ENCODE measurements at places on chromosomes 6 and 20.
A peak's percentile ranks its signal among the peaks of the same experiment; 100 is the strongest.

DNA sequence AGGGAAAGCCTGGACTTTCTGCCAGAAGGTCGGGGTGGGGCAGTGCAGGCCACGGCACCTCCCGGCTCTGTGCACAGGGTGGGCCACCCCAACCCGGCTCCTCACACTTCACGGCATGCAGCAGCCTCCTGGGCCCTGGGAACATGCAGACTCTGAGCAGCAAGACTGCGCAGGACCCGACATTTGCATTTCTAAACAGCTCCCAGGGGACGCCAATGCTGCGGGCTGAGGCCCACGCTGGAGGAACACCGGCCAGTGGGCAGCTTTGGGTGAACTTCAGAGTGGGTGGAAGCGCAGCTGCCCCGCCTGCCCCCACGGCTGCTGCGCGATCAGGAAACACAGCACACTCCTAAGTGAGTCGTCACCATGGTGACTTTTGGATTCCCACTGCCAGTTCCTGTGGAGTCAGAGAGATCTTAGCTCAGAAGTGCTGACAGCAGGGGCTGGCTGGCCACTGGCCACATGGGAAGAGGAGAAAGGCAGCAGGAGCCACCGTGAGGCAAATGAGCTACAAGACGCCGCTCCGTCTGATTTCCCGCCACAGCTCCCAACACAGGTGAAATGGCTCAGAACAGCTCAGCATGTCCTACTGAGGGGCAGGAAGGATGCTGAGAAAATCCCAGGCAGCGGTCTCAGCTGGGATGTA lies 52.1 kb downstream of the RNASET2 start:
- DNase-seq = no peak

DNA sequence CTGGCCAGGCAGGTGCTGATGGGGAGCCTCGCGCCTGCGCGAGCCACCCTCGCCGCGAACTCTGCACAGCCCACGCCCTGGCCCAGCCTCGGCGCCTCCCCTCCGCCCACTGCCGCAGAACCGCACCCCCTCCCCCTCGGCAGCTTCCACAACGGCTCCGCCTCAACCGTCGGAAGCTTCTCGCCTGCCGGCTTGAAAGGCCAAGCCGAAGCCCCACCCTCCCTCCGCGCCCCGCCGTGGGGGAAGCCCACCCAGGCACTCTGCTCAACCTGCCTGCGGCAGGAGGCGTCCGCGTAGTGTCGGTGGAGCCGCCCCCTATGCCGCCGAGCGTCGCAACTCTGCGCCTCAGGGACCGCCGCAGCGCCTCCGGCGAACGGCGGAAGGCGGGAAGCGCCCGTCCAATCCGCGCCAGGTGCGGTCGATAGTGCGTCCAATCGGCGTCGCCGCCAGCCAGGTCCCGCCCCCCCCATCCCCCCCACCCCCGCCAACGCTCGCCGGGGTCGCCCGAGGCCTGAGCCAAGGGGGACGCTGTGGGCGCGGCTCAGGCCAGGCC lies at the start of gene SYCP2:
Gene SYCP2 (minus strand): TSS at position 342 of the 553 bp plus-strand sequence. CDS start 11,224 bp downstream, outside the sequence.
- peak; percentile 95 for DNase-seq

GRCh38 chr6:30926644-30927043 lies 5.3 kb downstream of the SFTA2 start:
- DNase-seq = no peak

DNA sequence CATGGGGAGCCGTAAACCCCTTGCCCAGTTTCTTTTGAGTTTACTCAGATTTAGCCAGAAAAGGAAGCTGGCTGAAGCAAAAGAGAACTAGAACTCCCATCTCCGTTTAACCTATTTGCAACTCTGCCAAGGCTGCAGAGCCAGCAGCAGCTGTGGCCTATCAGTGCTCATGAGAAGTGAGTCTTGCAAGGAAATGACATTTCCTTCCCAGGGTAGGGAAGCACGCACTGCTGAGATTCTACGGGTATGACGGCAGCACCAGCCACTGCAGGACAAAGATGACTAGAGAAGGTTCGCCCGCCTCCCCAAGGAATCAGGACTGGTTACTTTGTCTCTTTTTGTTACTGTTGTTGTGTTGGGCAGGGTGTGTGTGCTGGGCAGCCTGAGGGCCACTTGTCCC lies 47.6 kb downstream of the PPP1R3G start:
- DNase-seq = no peak

DNA sequence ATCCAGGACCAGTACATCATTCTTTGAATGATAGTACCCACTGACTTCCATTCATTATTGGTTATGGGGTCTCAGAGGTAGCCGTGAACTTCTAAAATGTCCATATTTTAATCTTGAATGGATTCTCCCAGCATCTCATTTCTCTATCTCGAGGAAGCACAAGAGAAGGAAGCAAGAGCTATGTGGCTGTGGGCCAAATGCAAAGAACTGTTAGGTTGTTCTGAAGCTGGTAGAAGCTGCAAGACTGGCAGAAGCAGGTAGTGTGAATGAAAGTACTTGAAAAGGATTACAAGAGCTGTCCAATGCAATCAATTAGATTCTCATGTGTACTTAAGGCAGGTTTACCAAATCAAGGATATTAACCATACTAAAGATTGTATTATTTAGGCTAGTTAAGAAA lies 1131.8 kb downstream of the GRIK2 start:
- DNase-seq = no peak

- DNase-seq = no peak
Observed at GRCh38 chr6:15751721-15752350, 89.0 kb upstream of the DTNBP1 start.

GRCh38 chr20:62796699-62797491 lies 622 bp downstream of the MRGBP start:
- DNase-seq = no peak

GRCh38 chr6:47729457-47729856 lies 31.1 kb downstream of the ADGRF4 start:
- DNase-seq = no peak

- no peak for DNase-seq
Observed at GRCh38 chr6:151534576-151534975, 40.8 kb downstream of the CCDC170 start.

GRCh38 chr6:33692760-33693158 lies 18.7 kb downstream of the UQCC2 start:
- no peak for DNase-seq

DNA sequence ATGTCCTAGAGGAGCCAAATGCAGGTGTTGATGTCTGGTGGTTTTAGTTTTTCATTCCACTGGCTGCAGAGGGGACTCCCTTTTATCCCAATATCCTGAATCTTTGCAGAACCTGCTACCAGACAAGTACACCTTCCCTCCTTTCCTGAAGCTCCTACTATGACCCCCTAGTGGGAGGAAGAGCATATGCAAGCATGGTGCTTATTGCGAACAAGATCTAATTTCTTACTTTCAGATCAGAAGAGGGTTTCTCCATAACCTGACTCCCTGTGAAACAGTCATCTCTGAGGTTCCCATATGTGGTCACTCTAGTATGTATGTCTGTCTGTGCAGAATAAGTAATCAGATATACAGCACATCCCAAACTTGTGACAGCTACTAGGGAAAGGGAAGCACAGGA lies 277.2 kb downstream of the ARHGAP18 start:
- peak; percentile 16 for DNase-seq

- no peak for DNase-seq
Observed at GRCh38 chr6:36245572-36246061, 24.2 kb upstream of the PNPLA1 start.

DNA sequence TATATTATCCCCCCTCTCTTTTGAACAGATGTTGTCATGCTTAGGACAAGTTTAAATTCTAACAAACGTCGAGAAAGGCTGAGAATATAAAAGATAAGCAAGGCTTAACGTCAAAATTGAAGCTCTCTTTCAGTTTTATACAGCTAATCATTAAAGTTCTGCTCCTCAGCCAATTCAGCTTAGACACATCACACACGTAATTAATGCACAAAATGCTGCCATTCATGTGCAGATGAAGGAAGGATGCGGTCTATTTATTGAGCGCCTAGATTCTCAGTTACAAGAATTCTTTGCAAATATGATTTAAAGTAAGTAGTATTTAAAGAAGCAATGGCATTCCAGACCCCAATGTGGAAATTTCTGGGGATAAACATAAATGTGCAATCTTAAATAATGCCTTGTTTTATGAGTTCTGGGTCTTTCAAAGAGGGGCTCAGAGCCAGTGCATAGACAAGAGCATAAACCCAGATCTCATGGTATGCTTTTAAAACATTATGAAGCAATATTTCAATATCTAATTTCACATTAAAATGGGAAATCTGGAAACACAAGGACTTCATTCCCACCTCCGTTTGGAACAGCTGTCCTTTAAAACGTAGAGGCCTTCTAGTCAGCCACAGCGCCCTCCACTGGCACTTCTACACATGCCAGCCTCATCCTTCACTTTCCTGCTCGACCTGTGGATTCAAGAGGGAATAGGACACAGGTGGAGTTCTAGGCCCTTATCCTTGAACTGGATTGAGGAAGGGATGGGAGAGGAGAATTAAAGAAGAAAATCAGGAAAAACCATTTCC lies 85.8 kb downstream of the LYRM4 start:
- DNase-seq = no peak

- DNase-seq = no peak
Observed at GRCh38 chr6:144955859-144956258, 670.7 kb downstream of the UTRN start.

DNA sequence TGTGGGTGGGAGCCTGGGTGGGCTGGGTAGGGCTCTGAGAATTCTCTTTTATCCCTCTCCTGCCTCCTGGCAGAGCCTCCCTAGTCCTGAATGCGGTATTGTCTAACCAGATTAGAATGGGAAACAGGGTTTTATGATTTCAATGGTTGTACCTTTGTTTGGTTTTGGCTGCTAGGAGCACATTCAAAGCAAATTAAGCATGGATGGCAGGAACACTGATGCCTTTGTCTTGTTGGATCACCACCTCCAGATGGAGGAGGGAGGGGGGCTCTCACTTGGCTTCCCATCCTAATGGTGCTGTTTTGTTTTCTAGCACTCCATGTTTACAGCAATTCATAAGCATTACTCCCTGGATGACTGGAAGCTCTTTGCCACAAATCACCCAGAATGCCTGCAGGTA lies 11.6 kb downstream of the GMPR start:
- no peak for DNase-seq

DNA sequence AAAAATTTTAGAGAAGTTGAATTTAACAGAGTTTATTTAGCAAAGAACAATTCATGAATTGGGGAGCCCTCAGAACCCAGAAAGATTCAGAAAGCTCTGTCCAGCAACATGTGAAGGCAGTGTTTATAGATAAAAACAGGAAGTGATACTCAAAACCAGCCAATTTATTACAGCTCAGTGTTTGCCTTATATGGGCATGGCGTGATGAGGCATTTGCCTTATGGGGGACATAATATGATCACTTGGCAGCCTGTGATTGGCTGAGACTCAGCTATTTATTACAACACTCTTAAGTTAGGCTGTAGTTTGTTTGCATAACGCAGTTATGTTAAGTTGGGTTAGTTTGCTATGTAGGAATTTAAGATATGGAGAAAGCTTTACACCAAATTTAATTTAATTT lies 11.5 kb downstream of the HLA-DPA1 start:
- no peak for DNase-seq

DNA sequence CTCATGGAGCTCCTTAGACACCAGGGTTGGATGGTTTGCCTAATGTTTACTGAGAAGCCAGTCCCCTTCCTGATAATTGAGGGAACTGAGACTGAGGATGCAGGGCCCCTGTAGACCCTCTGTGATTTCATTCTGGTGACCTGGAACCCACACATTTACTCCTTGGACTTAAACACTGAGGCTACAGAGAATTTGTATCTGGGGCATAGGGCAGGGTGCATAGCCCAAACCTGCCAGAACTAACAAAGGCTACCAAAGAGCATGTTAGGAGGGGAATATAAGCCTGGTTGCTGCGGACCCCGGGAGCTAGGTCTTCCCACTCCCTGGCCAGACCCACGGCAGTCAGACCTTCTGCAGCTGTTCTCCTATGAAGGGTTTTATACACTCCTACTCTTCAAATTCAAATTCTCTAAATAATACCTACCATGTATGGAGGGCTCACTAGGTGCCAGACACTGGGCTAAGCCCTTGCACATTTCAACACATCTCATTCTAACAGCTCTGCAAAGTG lies 19.7 kb downstream of the DAAM2 start:
- no peak for DNase-seq

DNA sequence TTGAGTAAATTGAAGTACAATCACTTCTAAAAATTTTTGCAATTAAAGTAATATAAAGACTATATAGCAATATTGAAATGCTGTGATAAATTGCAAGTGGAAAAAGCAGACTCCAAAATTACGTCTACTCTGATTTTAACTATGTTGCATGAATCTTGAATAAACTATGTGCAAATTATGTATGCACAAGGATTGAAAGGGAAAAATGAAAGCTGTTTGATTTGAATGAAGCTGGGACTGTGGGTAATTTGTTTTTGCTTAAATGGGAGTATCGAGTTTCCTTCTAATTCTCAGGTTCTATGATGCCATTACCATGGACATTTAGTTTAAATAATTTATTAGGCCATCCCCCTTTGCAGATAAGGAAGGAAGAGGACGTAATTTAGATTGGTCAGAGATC lies 198.7 kb upstream of the MYLIP start:
- no peak for DNase-seq

DNA sequence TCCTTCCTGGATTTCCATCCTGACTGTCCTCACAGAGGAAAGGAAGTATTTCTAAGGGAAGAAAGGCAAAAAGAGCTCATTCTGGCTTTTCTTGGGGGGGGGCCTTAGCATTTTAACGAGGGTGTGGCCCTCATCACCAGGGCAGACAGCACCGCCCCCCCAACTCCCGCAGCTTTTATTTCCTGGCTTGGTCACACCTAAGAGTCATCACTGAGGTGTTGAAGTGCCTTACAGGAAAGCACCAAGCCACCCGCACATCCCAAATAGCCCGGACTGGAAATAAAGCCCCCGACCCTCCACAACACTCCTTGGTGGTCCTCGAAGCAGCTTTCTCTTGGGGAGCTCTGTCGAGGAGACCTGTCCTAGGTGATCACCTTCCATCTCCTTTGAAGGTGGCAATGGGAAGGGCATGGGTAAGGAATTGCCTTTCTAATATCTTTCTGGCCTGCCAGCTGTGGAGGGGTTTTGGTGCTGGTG lies 1.3 kb downstream of the PTK7 start:
- no peak for DNase-seq

DNA sequence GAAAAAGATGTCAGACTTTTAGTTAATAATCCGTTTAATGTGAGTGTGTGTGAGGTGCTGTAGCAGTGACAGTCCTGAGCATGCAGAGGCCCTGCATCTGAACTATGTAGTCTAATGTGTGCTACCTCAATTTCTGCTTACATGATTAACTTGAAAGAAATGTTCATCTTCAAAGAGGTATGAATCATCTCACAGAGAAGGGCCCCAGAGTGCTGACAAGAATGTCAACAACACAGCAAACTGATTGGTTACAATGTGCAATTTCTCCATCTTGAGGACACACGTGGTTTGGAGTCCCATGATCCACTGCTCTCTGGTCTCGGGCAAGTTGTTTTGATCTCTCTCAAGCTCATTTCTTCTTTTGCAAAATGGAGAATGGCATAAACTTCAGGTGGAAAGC lies 61.7 kb upstream of the EMILIN3 start:
- DNase-seq = peak; percentile 53

DNA sequence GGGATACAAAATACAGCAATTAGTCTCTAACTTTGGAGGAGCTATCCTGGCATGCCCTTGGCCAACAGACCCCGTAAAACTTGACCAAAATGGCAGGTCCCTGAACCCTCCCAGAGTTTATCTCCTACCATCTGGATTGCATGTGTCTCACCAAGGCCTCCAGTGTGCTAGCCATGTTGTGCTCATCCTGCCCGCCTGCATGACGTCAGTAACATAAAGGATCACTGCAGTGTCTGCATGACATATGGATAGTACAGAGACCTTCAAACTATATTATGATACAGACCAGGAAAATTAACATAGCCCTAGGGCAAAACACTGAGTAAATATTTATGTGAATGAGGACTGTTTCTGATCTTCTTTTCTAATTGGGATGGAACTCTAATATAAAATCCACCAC lies 25.3 kb downstream of the CPXM1 start:
- DNase-seq = no peak

Data from SW 1271 (cell line).